ENCODE measurements at places on chromosomes 11 and 22.

GRCh38 chr11:35962369-35963138 is 18.7 kb downstream of the LDLRAD3 start:
- no peak for DNase-seq

GRCh38 chr11:86940122-86940777 is 14.9 kb downstream of the FZD4 start:
- DNase-seq = no peak

DNA sequence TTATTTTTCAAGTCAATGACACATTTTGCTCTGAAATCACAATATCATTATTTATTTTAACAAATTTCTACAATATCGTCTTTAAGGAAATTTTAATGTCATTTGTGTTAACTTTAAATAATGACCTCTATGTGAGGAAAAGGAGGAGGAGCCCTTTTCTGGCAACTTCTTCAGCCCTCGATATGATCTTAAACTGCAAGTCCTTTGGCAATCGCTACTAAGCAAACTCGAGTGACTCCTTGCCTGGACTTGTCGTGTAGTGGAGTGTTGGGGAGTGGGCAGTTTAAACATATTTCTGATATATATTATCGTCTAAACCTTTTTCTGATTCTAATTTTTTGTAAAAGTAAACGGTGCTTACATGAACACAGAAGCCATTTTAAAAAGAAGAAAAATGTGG is 16.7 kb downstream of the ETS1 start:
- no peak for DNase-seq

DNA sequence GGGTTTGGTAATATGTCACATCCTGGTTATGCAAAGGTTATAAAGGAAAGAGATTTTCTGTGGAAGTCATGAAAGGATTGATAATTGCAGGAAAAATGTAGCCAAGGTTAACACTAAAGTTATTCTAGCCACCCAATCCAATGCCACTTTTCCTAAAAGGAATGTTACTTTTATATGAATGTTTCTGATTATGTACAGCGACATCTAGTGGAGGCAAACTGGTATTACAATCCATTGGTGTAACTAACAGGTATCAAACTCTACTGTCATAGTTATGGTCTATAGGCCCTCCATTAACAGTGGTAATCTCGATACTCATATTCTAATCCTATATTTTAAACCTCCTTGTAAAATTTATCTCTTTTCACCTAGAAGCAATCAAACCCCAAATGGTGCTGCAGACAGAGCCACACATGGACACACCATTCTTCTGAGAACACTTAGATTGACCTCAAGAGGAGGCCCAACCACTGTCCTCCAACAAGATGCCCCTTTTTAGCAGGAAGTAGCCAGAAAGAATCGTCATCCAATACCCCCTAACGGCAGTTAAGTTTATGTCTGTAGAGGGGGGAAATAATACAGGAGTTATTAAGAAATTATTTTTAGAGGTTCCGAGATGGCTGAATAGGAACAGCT is 74.9 kb upstream of the RAG2 start:
- no peak for DNase-seq

- no peak for DNase-seq
Observed at GRCh38 chr22:49205483-49205800, 622.2 kb downstream of the BRD1 start.

DNA sequence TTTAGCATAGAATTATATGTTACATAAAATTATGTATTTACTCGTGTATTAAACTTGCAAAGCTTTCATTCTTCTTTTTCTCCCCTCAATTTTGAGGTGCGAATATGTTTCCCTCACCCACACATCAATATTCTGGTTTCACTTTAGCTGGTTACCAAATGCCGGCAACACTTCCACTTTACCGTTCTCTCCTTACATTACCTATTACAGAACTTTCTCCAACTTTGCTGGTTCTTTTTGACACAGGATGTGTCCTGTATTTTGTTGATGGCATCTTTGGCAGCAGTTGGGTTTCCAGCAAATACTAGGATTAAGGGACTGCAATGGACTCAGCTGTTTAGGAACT is 84.9 kb downstream of the PRR5L start:
- DNase-seq = no peak

Data from cortex of kidney (tissue), 1 donor.